ENCODE measurements at places on chromosomes 12 and 14.

DNA sequence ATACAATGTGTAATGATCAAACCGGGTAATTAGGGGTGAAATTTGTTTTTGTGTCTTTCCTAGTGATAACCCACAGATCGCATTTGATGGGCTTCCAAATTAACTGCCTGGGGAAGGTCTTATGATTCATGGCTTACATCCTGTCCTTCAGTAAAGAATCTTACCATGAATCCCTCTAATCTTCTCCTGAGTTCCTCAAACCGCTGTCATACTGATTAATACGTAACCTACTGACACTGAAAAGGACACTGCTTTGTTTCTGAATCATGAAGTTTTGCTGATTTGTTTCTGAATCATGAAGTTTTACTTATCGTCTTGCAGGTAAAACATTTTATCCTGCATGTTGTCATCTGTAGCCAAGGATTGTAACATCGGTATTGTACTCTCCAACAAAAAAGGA is 52.0 kb upstream of the CRY1 start:
- no peak for DNase-seq

DNA sequence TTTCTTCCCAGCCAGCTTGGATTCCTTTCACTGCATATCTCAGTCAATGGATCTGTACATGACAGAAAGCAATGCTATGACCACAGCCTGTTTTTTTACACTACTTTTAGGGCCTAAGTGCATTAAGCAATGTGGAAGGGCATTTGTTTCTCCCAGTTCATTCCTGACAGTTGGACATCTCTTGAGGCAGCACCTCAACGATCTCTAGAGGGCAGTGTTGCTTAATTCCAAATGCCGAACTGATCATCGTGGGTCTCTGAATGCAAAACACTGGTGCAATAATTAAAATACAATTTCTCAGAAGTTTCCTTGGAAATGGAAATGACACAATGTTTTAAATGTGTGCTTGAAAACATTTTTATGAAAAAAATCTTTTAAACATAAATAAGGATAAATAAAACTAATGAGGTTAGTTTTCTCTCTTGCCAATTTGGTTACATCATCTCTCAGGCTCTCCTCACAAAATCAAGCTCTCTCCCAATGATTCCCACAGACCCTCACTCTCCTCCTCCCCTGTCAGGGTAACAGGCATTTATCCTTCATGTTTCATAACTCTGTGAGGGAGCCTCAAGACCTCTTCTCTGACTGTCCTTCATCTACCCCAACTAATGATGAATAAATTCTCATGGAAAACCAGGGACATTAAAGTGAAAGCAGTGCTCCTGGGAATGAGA is 192.4 kb upstream of the SLC16A7 start:
- no peak for DNase-seq

- no peak for DNase-seq
Measured at GRCh38 chr12:109727039-109727723, 13.6 kb downstream of the FAM222A start.

DNA sequence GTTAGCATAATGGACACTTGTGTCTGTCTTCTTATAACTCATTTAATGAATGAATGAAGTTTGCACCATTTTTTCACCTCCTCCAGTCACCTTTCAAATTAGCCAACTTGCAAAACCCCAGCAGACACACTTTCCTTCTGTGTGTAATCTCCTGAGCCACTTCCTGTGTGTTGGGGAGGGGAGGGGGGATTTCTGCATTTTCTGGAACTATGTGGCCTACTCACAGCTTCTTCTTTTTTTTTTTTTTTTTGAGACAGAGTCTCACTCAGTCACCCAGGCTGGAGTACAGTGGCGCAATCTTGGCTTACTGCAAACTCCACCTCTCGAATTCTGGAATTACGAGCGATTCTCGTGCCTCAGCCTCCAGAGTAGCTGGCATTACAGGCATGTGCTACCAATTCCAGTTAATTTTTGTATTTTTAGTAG is 4.1 kb upstream of the SERPINA1 start:
- peak; percentile 40 for DNase-seq

DNA sequence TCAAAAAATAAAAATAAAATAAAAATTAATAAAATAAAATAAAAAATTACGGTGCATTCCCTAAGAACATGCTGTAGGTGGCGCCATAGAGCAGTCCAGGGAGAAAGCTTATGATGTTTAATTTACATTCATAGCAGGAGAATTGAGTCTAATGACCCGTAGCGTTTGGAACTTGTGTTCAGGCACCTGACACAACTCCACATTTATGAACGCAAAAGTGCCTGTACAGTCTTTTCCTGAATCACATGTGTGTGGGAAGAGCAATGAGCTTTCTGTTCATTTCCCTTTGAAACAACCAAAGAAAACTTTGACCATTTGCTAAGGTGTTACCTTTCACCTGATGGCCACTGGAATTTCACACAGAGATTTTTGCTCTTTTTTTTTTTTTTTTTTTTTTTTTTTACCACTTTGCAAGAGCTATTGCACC is 60.6 kb upstream of the KCNA1 start:
- no peak for DNase-seq

DNA sequence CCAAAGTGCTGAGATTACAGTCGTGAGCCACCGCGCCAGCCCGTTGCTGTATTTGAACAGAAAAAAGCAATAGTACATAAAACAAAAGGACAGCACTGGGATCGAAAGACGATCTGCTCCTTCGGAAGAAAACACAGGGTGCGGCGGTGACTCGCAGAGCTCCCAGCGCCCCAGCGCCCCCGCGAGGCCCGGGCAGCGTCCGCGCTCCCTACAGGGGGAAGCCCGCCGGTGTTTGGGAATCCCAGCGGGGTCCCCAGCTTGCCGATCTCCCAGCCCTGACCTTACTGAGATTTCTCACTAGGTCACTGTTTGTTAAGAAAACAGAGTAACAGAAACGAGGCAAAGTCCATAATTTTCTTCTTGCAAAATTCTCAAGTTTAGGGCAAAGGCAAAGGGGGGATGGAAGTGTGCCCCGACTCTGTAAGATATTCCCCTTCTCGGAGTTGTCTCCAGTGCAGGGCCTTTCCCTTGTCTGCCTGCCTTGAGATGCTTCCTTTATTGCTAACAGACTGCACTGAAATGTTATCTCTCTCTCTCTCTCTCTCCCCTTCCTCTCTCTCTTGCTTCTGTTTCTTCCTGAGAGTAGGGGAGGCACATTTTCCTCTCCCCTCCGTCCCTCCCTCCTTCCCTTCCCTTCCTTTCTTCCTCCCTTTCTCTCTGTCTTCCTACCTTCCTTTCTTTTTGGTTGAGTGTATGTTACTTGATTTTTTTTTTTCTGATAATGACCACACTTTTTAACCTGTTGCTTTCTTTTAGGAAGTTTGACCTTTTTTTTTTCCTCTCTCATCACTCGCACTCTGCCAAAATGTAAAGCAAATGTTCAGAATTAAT is 91.9 kb downstream of the TMEM30B start:
- DNase-seq = no peak

Data from stimulated activated CD8-positive, alpha-beta memory T cell treated with anti-CD3 and anti-CD28 coated beads, Interleukin-7, amount 100 ng/mL, for 48 hours (primary cell).